Cardiac muscle cell (in vitro differentiated cells and primary cell): ENCODE measurements at places on chromosomes 3 and 15.
A peak's percentile ranks its signal among the peaks of the same experiment; 100 is the strongest.

DNA sequence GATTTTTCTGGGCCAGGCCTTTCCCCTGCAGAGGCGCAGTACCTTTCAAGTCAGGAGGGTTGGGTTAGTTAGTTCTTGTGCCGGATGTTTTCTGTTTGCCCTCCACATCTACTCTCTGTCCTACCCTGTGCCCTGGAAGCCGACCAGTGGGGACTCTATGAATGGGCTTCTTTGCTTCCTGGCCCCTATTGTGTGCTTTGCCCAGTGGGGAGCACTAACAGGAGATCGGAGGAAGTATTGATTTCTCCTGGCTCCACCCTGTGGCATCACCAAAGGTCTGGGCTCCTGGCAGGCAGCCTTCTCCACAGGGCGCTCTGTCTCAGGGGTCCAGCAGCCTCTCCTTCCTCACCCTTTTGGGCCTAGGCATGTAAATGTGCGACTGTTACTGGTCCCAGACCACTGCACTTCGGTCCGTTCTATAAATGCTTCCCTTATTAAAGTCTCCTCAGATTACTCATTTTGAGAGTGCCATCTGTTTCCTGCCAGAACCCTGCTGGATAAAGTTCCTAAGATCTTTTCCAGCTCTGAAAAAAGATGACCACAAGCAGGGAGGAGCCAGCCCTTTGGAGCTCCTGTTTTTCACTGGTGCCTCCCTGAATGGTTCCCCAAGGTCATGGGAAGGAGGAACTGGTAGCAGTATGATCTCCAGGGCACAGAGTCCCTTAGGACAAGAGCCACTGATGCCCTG lies 44.5 kb downstream of the CTDSPL start:
- DNase-seq = peak; percentile 72

DNA sequence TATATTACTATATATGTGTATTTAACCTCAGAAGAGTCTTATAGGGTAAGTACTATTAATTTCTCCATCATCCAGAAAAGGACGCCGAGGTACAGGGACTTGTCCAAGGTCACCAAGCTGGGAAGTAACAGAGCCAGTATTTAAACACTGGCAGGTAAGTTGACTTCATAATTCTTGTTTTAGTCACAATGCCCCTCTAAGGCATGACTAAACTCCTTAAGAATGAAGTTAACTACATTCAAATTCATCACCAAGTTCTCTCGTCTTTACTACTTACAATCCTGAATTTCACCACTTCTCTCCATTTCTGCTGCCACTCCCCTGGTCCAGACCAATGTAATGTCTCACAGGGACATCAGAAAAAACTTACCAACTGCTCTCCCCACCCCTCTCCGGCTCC lies 312.1 kb downstream of the GRM7 start:
- no peak for DNase-seq

- DNase-seq = no peak
These were observed 103.7 kb downstream of the CADPS start for GRCh38 chr3:62771331-62772072.

GRCh38 chr3:48514431-48515227 lies 10.7 kb upstream of the SHISA5 start:
- DNase-seq = no peak

DNA sequence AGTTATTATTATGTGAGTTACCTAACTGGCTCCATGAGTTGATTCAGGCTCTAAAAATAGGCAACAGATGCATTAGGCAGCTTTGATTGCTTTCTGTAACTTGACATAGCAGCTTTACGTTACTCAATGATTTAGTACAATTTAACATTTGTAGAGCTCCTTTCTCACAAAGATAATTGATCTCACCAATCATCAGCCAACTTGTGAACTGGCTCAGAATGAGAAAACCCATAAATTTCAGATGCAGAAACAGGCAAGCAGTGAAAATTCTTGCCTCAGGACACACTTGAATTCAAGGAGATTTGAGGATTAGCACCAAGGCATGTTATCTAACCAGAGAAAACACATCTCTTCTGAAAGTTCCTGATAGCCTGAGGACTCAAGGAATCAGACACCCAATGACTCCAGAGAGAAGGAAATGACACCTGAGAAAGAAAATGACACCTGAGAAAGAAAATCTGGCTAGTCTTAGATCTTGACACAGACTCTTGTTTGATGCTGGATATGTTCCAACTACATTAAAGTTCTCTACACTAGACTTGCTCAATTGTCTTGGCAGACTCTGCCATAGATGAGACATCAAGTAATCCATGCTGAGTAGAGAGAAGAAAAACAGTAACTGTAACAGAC lies 315.1 kb upstream of the CBLB start:
- DNase-seq = no peak

DNA sequence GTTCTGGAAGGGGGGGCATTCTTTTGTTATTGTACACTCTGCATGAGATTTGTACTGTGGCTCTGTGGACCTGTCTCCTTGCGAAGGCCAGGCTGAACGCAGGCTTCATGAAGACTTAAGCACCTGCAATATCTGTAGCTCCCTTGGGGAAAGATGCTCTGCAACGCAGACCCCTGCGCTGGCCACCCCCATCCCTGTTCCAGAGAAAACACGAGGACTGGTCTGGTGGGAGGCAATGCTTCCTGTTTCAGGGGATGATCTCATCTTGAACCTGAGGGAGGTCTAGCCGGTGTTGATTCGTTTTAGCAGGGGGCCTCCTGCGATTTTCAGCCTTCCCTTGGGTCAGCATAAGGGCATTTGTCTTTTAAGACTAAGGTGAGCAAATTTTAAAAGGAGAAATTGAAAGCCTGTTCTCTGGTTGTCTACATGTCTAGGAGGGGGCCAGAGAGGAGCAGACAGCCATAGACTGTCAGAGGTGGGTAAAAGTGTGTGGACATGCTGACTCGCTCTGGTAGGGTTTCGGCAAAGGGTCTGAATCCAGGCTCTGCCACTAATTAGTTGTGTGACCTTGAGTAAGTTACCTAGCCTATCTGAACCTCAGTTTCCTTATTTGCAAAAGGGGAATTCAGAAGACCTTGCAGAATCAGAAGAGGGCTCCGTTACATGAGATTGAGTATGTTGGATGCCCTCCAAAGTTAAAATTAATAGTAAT lies 80.9 kb upstream of the RASGRF1 start:
- DNase-seq = no peak

DNA sequence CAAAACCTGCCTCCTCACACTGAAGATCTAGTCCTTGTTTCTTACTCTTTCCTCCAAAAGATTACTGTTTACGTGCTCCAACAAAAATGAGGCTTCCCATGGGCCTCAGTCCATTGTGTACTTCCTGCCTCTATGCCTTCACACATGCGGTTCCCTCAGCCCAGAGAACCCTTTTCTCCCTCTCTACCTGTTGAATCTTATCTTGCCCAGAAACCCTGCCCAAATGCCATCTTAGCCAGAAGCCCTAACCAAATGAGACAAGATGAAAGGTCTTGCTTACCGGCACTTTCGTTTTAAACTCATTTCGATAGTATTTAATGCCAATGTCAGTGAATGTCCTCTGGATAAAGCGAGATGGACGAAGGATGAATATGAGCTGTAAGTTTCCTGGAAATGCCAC lies 85.5 kb downstream of the B3GNT5 start:
- no peak for DNase-seq

DNA sequence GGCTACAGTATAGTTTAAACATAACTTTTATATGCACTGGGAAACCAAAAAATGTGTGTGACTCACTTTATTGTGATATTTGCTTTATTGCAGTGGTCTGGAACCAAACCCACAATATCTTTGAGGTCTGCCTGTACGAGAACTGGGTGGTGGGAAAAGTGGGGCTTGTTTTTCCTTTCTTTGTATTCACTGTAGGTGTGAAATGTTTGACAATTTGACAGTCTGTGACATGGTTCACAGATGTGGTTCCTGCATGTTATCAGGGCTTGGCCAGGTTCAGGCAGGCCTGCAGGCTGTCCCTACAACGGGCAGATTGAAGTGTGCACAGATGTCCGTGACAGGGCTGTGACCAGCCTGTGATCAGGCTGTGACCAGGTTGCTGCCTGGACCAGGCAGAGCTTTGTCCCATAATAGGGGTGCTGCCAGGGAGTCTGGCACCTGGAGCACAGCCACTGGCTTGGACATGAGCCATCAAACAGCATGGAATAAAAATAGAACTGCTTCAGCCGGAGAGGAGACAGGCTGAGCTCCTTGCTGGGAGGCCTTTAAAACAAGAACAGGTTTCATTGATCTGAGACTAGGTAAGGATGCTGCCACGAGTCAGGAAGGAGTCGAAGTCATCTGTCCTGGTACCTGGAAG lies 61.0 kb downstream of the KLF13 start:
- DNase-seq = peak; percentile 89

DNA sequence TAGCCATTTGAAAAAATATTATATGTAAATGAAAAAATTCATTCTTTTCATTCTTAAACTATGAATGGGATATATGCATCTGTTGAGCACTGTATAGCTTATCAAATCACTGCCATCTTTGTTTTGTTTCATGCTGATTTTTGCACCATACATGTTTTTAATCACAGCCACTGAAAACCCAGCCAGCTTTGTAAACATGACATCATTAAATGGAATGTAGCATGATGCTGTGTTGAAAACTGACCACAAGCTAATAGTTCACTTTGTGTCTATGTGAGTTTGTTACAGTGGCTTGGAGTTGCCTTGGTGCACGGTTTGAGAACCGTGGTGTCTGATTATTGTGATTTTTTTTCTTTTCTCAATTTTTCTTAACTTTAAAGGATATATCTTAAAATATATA lies 75.7 kb downstream of the GMPS start:
- peak; percentile 84 for DNase-seq

DNA sequence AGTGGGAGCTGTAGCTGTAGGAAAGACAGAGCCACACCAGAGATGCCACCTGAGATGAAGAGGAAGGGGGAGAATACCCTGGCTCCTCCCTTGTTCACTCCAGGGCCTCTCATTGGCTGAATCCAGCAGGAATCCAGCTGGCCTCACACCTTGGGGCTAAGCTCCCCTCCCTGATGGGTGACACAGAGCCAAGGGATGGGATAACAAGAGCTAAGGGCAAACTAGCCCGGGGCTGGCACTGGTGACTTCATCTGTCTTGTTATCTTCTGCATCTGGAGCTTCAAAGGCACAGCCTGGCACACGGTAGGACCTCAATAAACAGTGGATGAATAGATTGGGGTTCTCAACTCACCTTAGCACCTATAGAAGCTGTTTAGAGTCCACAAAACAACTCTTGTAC lies 13.8 kb upstream of the GATA2 start:
- no peak for DNase-seq

- DNase-seq = no peak
These were observed 821.6 kb downstream of the SQOR start for GRCh38 chr15:46456456-46456855.

DNA sequence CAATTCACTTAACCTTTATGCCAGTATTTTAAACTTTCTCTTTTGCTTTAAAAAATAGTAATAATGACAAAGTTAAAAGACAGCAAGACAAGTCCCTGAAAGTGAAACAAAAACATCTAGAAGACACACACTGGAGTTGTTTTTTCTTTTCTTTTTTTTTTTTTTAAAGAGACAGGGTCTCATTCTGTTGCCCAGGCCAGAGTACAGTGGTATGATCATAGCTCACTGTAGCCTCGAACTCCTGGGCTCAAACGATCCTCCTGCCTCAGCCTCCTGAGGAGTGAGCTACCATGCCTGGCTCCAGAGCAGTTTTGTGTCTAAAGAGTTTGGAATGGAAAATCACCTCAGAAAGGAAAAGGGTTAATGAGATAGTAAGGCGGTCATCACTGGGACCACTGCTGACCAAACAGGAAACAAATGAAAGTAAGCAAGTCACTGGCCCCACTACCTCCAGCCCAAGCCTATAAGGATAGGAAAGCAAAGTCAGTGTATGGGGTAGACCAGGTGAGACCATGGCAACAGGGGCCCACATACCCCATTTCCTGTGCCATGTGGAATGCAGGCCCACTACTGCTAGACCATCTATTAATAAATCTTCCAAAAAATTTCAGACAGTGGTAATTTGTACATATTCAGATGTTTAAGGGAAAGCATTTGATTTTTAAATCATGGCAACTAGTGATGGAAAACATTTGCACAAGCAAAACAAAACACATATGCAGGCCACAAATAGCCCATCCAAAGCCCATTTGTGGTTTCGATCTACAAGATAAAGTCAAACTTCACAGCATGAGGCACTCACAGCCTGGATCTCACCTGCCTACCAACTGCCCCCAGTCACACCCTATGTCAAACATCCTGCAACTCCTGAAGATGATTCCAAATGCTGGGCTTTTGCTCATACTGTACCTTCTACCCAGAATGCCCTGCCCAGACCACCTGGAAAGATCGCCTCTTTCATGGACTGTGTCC lies 62.6 kb downstream of the OSBPL10 start:
- peak; percentile 20 for DNase-seq

- DNase-seq = no peak
These were observed 245.1 kb downstream of the ADAMTS17 start for GRCh38 chr15:100096700-100097099.

DNA sequence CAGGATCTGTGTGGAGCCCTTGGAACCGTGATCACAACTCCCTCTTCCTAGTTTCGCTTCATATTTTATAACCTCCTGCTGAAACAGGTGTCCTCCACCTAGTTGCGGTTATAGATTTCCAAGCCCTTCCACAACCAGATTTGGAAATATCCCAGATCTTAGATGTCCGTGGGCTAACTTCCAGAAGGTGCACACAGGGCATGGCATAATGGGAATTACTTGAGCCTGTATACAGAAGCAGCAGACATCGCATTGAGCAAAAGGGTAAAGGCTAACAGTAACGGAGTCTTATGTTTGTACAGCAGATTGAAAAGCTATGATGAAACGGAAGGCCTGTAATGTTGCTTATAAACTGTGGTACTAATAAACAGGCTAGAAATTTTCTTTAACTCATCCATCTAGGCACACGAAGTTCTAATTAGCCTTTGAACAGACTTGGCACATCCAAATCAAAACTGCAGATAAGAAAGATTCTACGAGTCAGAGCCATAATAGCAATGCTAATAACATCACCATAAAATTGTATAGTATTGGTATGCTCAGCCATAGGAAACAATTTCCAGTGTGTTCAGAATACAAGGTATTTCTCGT lies 1.2 kb upstream of the USF3 start:
- peak; percentile 25 for DNase-seq

DNA sequence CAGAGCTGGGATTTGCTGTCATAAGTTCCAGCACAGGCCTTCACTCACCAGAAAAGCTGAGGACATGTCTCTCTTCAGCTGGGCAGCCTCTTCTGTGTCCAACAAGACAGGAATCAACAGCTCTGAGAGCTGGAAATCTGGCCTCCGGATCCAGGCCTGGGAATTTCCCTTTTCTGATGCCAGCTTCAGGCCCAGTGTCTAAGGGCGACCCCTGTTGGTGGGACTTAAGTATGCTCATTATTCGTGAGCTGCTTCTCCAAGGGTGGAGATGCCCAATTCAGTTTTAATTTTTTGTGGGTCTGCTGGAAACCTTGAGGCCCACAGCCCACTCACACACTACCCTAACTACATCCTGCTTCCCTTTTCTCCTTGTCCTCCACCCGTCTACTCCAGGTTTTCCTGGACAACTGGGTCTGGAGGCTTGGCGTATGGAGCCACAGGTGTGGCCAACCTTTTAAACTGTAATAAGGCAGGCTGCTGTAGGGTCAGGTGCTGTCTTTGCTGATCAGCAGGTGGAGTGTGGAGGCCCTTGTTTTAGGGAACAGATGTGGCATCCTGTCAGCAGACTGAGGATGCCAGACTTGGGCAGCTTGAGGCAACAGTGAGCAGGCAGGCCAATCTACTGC lies 2.6 kb upstream of the CEMIP start:
- peak; percentile 86 for DNase-seq

- DNase-seq = no peak
These were observed 117.8 kb downstream of the WNT5A start for GRCh38 chr3:55369141-55369847.
